ENCODE measurements at places on chromosomes 3 and 15.

- no peak for DNase-seq
These were observed 77.1 kb downstream of the AKAP13 start for GRCh38 chr15:85457392-85457968.

DNA sequence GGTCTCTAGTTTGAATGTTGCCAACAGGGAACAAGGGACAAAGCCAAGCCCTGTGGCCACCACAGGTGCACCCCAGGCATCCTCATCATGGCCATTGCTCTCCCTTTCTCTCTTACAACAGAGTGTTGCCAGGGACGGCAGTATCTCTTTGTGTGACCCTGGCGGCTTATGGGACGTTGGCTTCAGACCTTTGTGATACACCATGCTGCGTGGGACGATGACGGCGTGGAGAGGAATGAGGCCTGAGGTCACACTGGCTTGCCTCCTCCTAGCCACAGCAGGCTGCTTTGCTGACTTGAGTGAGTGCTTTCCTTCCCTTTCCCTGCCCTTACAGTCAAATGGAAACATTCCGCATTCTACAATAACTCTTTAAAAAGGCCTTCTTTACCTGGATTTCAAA is 38.2 kb downstream of the BOC start:
- DNase-seq: no peak

DNA sequence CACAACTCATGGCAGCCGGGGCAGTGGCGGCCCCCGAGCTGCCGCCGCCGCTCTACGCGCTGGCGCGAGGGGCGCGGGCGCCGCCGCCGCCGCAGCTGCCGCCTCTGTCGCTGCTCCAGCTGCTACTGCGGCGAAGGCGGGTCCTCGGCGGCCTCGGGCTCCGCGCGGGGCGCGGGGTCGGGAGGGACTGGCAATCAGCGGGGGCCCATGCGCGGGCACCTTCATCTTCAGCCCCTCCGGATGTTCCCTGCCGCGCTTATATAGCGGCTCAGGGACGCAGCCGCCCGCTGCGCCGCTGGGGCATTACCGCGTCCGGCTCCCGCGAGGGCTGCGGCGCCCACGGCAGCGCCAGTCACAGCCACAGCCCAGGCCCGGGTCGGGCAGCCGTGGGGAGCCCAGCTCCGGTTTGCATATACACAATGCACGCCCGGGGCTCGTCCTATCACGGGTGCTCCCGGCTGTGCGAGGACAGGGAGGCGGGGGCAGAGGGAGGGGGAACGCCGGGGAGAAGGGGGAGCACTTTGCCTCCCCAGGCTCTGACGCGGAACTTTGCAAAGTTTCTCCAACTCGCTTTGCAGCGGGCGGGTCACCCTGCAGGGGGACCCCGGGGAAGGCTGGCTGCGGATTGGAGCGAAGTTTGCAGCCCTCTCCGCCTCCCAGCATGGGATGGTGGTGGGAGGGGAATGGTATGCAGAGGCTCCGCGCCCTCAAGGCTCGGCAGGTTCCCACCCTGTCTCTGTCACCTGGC is at the start of gene VGLL3:
TSS of gene VGLL3 (minus strand) at position 416 of the 748 bp plus-strand sequence. CDS start at position 10, 406 bp downstream.
- no peak for DNase-seq

DNA sequence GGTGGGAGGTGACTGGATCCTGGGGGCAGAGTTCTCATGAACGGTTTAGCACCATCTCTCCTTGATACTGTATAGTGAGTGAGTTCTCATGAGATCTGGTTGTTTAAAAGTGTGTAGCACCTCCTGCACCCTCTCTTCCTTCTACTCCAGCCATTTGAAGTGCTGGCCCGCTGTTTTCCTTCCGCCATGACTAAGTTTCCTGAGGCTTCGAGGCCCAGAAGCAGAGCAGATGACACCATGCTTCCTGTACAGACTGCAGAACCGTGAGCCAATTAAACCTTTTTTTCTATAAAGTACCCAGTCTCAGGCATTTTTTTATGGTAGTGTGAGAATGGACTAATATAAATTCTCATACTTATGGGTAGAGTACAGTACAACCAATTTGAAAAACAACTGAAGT is 123.6 kb upstream of the BHLHE40 start:
- no peak for DNase-seq

DNA sequence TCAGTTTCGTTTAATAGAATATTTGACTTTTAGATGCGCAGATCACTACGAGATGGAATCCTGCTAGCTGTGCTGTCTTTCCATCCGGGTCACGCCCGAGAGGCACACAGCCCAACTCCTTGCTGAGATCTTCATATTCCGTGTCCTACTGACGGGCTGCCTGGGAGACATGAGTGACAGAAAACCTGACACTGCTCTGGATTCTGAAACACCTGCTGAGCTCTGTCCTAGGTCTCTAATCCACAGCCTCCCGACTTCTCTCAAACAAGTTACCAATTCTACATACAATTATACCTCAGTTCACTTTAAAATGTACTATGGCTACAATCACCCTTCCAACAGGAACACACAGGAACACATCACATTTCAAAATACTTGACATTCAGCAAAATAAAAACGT is 27.2 kb downstream of the TFRC start:
- DNase-seq: no peak
